ENCODE measurements at places on chromosomes 1 and 21. TPM values are rescaled to one million over a fixed set of nuclear protein-coding genes. Genes with fewer than 3 reads are reported as not detected.

GPR52 gene
- total RNA-seq, result 1.3 TPM

SUSD4 gene
- 33.0 TPM for total RNA-seq

SETD4 gene
- total RNA-seq, result 30.2 TPM

ADAR gene
- 69.3 TPM for total RNA-seq

SHISAL2A gene
- total RNA-seq, result not detected

C1orf56 gene
- 0.52 TPM for total RNA-seq

GREM2 gene
- total RNA-seq, result not detected

GRCh38 chr1:161440312-161440894 is 64.9 kb upstream of the FCGR2A start:
- DNase-seq, result no peak

GRCh38 chr1:15146142-15146680 is 7.3 kb upstream of the TMEM51 start:
- DNase-seq, result no peak

DNA sequence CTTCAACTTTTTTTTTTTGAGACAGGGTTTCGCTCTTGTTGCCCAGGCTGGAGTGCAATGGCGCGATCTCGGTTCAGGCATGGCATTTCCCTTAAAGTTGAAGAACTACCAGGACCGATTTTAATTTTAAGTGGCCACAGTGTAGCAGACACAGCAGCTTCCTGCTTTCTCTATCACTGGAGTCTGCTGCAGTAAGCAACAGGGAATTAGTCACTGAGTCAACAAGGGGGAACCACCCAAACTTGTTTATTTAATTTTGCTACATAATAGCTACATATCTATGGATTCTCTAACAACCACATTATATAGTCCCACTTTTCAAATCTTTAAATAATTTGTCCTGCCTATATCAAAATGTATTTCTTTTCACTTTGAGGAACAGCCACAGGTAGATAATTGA is 12.5 kb upstream of the TNNI3K start:
- no peak for DNase-seq

DNA sequence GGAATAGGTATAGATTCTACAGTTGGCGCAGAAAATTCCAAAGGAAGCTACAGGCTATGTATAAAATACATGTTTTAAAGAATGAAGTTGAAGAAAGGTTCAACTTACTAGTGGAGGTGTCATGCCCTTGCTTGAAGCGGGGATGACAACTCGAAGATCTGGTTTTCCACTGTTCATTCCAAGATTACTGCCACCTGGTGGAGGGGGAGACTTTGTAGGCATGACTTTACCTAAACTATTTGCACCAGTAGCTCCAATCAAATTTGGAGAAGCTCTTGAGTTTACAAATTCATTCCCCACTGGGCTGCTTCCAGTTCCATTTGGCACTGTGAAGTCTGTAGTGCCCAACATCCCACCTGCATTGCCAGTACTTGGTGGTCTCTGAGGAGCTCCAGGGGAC is 81.7 kb downstream of the AXDND1 start:
- DNase-seq, result peak; percentile 7

DNA sequence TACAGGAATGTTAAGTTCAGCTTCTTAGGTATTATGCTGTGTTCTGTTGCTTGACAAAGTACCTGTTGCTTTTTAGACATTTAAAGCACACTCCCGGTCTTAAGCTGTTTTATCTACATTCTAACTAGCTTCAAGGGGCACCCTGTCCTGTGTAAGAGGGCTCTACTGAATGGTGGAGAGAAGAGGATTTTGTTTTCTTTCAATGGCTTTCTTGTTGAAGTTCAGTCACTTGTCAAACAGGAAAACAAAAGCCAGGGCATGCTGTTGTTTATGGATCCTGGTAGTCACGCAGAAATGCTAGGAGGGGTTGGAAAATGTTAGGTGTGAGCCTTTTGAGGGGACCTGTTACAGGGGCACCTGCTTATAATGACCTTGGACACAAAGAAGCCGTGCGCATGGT is 30.7 kb downstream of the PGM1 start:
- no peak for DNase-seq

- no peak for DNase-seq
Measured at GRCh38 chr1:20487236-20487590, 1.2 kb upstream of the CAMK2N1 start.

- no peak for DNase-seq
Measured at GRCh38 chr1:173413271-173413707, 63.8 kb upstream of the PRDX6 start.

GRCh38 chr1:220544901-220545303 is 17.0 kb downstream of the MARK1 start:
- DNase-seq, result no peak

GRCh38 chr1:16048573-16049189 is 5.1 kb downstream of the CLCNKB start:
- peak; percentile 17 for DNase-seq

- no peak for DNase-seq
Measured at GRCh38 chr1:194341587-194341986, 1155.2 kb upstream of the B3GALT2 start.

GRCh38 chr1:183092350-183092749 is 69.1 kb downstream of the LAMC1 start:
- no peak for DNase-seq

GRCh38 chr21:32442566-32443318 is 30.2 kb downstream of the EVA1C start:
- DNase-seq, result no peak

GRCh38 chr1:154739654-154740053 is 130.4 kb downstream of the KCNN3 start:
- DNase-seq, result no peak

DNA sequence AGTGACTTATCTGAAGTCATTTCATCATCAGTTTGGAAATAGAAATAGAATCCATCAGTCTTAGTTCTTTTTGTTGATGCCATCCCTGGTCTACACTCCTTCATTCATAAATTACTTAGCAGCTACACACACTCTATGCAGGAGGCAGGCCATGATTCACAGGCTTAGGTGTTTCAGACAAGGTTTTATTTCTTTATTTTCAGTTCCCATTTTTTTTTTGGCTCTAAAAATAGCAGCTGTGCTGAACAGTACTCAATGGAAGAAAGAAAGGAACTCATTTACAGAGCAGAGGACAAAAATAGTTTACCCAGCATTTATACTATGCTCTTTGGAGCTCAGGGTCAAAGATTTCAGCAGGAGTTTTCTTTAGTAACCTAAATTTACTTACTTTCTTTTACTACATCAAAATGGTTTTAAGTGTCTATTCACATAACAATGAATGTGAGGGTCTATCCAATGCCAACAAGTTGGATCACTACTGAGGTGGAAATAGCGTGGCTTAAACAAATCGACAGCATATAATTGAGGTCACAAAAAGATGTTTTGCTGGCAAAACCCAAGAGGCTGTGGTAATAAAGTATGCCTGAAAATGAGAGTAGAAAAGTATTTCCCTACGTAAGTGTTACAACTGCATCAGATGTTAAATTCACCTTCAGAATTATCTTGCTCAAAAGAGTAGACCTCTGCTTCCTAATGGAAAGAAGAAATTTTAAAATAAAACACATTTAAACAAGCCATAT is 7.7 kb downstream of the KRTAP19-8 start:
- DNase-seq, result no peak

- peak; percentile 63 for DNase-seq
Measured at GRCh38 chr1:234553240-234554188, 56.5 kb downstream of the IRF2BP2 start.

- DNase-seq, result no peak
Measured at GRCh38 chr1:113201560-113201959, 128.6 kb downstream of the LRIG2 start.

GRCh38 chr1:3258386-3259003 is 189.5 kb downstream of the PRDM16 start:
- no peak for DNase-seq

DNA sequence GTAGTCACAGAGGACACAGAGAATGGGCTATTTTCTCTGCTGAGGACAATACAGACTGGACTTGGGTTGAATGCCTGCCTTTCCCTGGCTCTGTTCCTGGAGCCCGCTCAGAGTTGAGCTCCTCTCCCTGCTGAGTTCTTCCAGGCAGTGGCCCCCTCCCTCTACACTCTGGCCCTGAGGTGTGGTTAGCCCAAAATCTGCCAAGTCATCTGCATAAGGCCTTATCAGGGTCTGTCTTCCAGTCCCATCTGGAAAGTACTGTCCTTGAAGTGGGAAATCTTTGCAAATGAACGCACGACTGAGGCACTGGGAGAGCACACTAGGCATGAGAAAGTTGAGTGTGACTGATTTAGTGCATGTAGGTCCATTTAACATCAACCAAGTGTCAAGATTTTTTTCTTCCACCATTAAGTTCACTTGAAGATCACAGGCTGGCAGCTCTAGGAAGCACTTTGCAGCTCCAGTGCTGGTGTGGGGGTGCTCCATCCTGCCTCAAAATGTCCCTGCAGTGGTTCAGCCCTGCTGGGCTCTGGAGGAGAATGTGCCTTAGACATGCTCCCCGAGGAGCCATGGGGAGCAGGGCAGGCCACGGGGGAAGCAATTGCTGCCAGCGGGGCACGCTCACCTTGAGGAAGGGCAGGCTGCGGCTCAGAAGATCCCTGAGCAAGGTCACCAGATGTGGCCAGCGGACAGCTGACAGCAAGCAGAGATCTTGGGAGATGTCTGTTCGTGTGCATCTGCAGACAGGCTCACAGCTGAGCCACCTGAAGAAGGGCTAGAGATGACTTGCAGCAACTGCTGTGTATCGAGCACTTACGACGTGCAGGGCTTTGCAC is 41.5 kb downstream of the IER5 start:
- DNase-seq, result no peak

DNA sequence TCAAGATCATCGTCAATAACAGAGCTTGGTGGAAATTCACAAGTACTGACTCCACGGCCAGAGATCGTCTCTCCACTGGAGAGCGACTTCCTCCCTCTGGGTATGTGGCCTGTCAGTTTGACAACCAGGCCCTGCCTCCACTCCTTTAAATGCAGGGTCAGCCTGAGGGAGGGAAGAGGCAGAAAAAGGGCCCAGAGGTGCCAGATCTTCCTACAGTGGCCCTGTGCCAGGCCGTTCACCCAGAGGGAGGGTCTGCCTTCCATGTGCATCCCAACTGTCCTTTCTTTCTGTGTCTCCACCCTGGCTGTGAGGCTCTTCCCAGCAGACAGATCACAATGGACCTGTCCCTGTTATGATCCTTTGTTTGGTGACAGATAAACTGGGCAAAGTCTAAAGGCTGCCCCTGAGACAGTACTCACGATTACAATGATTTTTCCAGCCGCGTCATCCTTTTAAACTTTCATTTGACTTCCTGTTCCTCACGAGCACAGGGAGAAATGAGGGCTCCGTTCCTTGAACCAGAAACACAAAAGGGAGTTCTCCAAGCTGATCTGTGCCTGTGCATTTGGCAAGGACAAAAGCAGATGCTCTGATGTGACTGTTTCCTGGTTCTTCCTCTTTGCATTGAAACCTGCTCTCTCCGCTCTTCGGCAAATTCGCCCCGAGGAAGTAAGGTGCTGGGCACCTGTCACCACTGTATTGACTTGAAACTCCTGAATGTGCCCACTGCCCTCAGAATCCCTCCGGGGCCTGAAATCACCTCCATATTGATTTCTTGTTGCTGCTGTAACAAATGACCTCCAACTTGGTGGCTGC is 126.7 kb downstream of the PGBD5 start:
- no peak for DNase-seq

Measured in renal cortical epithelial cell (primary cell).